MG63 (cell line): ENCODE measurements at places on chromosomes 7 and 10.

DNA sequence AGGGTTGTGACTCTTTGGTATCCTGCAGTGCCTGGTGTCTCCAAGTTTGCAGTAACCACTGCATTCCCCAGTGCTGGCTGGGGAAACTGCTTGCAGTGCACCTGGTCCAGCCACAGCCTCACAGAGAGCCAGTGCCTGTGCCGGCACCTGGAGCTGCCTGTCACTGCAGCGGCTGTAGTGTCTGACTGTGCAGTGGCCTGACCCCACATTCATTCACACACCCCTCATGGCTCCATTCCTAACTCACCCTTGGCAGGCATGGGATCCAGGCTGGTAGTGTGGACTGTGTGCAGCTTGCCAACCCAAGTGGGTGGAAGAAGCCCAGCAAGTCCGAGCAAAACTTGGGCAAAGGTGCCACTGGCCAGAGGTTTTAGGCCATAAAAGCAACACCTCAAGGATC is 3.7 kb upstream of the CYP3A43 start:
- DNase-seq = no peak

DNA sequence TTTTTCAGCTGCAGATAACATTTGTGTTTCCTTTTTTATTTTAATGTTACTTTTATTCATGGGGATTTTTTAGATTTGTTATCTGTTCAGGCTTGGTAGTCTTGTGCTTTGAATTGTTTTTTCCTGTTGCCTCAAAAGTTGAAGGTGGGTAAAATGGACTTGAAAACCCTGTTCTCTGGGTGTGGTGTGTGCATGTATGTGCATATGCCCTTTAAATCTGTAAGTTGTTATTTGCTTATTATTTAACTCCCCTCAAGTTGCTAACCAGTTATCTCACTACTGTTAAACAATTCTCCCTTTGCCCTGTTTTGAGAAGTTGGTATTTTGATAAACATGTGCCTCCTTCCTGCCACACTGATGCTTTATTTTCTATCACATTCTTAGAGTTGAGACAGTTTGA is 30.6 kb downstream of the TSPAN14 start:
- DNase-seq = no peak

DNA sequence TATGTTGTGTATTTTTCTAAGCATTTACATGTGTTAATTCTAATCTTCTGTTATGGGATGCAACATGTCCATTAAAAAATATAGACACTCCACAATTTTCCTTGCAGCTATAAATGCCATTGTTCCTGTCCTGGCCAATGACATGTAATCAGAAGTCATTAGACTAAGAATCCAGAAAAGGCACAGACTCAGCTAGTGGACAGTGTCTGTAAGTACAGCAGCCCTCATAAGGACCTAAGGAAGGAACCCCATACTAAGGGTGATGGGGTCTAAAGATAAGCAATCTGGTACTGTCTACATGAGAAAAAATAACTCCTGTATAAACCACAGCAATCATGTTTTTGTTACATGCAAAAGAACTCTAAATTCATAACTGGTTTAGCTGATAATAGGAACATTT is 115.9 kb downstream of the GPR85 start:
- no peak for DNase-seq

GRCh38 chr10:2936816-2937215 is 130.5 kb upstream of the PFKP start:
- DNase-seq = no peak

DNA sequence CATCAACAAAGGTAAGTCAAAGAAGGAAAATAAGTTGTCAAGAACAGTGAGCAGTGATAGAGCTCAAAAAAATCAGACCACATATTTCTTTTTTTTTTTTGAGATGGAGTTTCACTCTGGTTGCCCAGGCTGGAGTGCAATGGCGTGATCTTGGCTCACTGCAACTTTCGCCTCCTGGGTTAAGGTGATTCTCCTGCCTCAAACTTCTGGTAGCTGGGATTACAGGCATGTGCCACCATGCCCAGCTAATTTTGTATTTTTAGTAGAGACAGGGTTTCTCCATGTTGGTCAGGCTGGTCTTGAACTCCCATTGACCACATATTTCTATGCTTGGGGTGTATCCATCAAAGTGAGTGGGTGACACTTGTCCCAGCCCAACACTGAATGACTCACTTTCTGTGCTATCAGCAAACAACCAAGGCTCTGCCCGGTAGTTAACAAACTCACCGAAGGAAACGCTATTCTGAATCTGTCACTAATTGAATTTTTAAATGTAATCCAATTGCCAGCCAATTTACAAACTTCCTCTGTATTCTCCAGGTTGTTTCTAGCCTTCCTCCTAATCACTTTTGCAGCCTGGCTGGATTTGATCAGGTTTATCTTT is 19.6 kb upstream of the SMNDC1 start:
- no peak for DNase-seq

DNA sequence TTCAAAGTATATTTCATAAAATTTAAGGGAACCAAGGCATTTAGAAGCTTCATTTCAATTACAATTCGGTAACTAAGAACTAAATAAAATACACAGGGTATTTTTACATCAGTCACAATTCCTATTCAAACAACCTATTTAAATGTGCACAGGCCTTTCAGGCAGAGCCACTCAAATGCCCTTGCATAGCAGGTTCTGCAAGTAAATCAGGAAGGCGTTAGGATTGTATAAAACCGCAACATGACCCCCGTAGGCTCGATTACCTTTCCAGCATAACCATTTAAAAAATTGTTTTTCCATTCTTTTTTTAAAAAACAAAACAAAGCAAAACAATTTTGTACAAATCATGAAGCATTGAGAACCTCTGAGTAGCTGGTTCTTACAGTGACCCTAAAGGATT is 289.9 kb upstream of the SP8 start:
- no peak for DNase-seq

DNA sequence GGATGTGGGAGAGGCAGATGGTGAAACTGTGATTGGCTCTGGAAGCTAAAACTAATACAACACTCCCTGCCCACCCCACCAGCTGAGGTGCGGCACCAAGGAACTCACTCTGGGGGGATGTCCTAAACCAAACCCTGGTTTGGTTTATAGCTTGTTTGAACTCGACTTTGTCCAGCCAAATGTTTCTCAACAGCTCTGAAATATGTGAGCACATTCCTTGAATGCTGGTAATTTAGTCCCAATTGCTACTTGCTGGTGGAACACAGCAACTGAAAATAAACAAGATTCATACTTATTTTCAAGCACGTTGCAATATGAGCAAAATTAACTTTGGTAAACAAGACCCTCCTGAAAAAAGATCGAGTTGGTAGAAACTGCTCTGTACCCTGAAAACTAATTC is 39.7 kb upstream of the CARD11 start:
- DNase-seq = no peak

- DNase-seq = no peak
Measured at GRCh38 chr10:22429146-22429545, 83.8 kb downstream of the SPAG6 start.

DNA sequence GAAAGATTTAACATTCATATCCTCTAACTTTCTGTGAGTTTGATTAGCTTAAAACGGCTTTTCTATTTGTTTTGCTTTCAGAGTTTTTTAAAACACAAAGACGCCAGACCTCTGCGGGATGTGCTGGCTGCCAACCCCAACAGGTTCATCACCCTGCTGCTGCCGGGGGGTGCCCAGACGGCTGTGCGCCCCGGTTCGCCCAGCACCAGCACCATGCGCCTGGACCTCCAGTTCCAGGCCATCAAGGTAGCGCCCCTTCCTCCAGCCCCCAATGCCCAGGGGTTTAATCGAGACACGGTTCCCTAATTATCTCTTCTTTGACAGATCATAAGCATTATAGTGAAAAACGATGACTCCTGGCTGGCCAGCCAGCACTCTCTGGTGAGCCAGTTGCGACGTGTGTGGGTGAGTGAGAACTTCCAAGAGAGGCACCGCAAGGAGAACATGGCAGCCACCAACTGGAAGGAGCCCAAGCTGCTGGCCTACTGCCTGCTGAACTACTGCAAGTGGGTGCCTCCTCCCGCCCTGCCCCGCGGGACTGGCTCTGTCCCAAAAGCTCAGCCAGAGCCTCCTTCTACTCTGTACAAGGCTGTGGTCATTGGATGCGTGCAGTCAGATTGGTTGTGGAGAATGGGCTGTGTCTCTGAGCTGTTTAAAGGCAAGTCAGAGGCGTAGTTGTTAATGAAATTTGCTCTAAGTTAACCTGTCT is 71.2 kb downstream of the TRRAP start:
- DNase-seq = peak; percentile 4

DNA sequence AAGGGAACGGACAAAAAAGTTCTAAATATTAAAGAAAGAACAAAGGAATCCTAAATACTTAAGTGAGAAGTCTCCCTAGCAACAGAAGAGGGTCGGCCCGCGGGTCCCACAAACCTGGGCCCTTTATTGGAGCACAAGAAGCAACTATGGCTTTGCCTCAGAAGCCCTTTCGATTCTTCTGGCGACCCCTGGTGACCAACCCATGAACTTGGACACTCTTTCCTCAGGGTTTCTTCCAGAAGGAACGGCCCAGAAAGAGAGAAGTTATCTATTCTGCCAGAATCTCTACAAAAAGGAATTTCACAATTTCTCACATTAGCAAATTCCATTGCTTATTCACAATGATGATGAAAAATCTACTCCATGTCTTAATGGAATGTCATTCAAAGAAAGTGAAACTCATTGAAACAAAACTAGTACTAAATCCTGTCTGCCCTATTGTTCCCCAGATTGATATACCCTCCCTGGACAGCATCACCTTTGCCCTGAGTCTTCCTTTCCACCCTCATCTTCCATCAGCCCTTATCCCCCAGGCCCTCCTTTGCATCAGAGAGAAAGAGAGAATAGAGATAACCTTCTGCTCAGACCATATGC is 43.7 kb downstream of the CPVL start:
- DNase-seq = peak; percentile 40

DNA sequence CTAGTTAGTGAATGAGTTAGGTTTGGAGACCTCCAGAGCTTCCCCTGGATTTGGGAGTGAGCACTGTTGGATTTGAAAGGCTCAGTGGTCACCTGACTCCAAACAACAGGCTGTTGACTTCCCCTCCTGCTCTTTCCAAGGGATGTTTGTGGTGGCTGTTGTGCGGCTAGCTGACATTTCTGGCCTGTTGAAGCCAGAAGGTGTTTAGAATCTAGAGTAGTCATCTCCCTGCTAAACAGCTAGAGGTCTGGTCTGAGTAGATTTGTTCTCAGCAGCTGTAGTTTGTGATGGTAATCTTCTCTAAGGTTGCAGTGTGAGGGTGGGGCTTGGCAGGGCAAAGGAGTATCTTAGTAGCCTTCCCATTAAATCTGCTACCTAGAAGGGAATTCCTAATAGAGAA is 30.1 kb downstream of the BPGM start:
- DNase-seq = no peak

DNA sequence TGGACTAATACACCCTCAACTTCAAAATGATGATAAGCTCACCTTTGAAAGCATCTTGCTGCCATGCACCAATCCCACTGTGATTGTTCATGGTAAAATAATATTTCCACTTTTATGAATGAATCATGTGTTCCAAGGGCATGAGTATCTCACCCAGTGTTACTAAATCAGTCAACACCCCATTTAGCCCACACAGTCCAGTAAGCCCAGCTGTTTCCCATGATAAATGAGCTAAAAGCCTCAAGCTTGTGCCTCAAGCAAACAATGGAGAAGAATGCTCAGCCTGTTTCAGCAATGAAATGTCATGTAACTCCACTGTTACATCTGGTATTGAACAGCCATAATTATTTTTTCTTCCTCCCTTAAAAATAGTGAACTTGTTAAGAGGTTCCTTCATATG is 442.5 kb downstream of the XPNPEP1 start:
- no peak for DNase-seq

- no peak for DNase-seq
Measured at GRCh38 chr7:42154173-42154572, 82.8 kb downstream of the GLI3 start.

DNA sequence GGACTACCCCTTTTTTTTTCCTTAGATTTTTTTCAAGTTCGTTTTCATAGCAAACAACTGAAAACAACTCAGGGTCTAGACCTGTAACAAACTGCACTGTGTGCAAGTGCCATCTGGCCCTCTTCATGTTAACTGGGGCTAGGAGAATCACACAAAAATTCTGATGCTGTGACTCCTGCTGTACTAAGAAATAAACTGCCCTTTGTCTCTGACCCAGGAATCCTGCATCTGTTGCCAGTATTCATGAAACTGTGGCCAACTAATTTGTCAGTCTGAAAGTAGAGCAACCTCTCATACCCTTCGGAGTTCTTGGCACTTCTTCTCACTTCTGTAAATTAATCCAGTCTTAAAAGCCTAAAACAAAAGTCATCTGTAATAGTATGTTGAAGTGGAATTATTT is 218.4 kb upstream of the PCDH15 start:
- peak; percentile 26 for DNase-seq

DNA sequence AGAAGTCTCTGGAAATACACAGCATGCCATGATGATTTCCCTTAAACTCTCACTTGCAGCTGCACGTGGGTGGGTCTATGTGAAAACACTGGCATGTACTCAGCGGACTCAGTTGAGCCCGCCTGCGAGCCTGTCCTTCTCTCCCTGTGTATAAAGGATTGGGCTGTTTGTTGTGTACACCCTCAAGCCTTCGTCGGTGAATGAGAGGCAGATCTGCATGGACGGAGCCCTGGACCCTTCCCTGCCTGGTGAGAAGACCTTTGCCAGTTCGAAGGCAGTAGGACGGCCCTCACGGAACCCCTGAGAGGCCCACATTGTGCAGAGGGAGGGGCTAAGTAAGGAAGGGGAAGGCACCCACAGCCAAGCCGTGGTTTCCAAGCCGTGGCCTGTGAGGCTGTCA is 121.2 kb downstream of the WDFY4 start:
- DNase-seq = no peak

GRCh38 chr10:100717166-100717565 is 28.2 kb upstream of the PAX2 start:
- no peak for DNase-seq

DNA sequence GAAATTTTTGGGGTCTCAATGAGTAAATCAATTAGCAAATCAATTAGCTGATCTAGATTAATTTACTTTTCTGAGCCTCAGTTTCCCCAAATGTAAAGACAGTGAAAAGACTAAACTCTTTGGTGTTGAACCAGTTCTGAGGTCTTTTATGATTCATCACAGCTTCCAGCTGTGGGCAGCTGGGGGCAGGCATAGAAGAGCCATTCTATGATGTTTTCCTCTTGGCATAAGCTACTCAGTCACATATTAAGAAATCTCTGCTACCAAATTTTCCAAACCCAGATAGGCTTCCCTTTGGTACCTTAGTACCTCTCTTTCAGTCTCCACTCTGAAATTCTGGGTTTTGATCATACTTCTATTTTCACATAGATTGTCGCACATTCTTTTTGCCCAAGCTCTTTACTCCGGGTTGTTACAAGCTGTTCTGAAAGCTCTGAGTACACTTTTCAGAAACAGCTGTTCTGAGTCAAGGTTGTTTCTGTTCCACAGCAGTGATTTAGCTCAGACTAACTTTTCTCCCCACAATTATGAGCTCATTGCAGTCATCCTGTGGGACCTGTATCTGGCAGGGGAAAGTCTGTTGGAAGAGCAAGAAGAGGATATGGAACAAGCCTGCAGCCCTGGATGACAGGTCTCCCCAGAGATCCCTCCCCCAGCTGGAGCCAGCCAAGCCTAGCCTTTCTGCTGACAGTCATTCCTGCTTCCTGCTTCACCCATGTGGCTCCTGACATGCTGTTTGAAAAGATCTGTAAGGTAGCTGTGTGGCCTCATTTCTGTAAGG is 599.6 kb upstream of the GHITM start:
- DNase-seq = peak; percentile 63

- no peak for DNase-seq
Measured at GRCh38 chr7:45500257-45500656, 73.9 kb upstream of the ADCY1 start.

- DNase-seq = no peak
Measured at GRCh38 chr7:37853468-37853867, 5.1 kb downstream of the NME8 start.
